ENCODE measurements at places on chromosomes 1 and 21. TPM values are rescaled to one million over a fixed set of nuclear protein-coding genes. Genes with fewer than 3 reads are reported as not detected.
A peak's percentile ranks its signal among the peaks of the same experiment; 100 is the strongest.

DNA sequence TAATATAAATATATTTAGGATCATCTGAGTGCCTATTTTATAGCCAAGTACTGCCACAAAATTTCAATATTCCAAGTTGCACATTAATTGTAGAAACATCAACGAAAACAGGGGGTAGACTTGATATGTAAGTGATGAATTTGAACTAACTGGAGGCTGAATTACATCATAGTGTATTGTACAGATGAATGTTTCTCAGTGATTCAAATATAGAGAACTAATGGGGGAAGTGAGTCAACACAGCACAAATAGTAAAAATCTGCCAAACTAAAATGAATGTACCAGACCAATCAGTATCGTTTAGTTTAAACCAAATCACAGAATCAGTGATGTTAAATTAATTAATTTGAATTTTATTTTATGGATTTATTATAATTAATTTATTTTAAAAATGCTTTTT is 42.8 kb downstream of the RTCA start:
- DNase-seq, result no peak

DNA sequence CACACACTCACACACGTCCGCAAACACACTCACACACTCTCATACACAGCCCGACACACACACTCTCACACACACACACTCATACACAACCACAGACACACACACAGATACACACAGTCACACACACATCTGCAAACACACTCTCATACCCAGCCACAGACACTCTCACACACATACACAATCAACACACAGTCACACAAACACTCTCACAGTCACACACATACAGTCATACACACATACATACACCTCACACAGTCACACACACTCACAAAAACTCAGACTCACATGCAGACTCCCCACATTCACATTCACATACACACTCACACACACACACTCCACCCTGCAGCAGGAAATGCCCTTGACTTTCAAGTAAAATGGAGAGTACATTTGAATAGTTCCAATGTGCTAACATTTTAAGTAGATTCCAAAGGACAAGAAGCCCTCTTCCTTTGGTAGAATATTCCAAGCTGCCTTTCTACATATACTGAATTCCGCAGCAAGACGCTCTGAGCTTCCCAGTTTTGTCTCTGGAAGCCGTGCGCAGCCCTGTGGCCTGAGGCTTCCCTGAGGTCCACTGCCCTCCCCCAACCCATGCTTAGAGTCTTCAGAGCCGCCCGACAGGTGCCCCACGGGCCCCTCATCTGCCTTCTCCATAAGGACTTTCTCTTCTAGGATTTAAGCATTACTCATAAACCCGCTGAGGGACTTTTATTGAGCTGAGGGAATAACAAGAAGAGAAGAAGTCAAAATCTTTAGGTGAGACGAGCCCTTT is 9.7 kb downstream of the BATF3 start:
- DNase-seq, result no peak

GRCh38 chr1:159505676-159506075 is 30.1 kb downstream of the OR10J5 start:
- no peak for DNase-seq

Gene TRIM17
- total RNA-seq, result not detected

Gene KRTAP13-2
- 1.9 TPM for total RNA-seq

- DNase-seq, result no peak
Observed at GRCh38 chr1:156465747-156466365, 34.7 kb downstream of the MEF2D start.

DNA sequence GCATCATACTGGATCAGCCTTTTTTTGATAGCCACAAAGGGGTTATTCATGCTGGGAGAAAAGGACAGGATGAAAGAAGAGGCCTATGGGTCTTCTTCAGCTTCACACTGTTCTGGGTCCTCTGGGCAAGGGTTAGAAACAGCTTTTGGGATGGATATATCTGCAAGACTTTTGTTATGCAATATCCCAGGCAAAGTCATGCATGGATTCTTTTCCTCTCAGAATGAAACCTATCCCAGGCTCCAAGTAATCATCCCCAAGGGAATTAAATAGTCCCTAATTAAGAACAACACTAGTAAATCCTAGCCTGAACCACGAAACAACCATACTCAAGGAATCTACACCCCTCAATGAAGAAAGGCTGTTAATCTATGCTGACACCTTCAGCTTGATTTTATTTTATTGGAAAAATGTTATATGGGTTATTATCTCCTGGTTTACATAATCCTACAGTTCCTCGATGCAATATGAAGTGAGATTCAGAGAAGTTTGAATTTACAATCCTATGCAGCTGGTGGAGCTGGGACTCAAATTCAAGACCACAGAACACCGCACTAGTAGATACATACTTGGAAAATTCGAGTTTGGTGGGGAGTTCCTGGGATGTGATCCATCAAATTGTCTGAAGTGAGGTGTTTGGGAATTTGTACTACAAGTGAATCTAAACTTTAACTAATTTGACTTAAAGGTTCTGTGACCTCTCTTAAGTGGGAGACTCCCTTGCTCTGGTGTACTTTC is 338.6 kb downstream of the TBX15 start:
- no peak for DNase-seq

DNA sequence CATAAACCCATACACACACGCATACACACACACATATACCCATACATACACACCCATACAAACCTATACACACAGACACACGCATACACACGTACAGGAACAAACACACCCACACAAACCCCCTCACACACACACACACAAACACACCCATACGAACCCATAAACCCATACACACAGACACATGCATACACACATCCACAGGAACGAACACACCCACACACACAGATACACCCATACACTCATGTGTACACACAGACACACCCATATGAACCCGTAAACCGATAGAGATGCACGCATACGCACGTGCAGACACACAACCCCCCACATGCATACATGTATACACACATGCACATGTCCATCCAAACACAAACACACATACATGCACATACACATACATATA is 9.5 kb downstream of the WNT9A start:
- no peak for DNase-seq

- DNase-seq, result peak; percentile 6
Observed at GRCh38 chr1:3891329-3891865, 8.7 kb downstream of the C1orf174 start.

GRCh38 chr1:112817555-112818373 is 102.6 kb upstream of the PPM1J start:
- no peak for DNase-seq

Gene RNASEL
- 13.2 TPM for total RNA-seq

- no peak for DNase-seq
Observed at GRCh38 chr1:209673631-209674417, 1.4 kb upstream of the G0S2 start.

DNA sequence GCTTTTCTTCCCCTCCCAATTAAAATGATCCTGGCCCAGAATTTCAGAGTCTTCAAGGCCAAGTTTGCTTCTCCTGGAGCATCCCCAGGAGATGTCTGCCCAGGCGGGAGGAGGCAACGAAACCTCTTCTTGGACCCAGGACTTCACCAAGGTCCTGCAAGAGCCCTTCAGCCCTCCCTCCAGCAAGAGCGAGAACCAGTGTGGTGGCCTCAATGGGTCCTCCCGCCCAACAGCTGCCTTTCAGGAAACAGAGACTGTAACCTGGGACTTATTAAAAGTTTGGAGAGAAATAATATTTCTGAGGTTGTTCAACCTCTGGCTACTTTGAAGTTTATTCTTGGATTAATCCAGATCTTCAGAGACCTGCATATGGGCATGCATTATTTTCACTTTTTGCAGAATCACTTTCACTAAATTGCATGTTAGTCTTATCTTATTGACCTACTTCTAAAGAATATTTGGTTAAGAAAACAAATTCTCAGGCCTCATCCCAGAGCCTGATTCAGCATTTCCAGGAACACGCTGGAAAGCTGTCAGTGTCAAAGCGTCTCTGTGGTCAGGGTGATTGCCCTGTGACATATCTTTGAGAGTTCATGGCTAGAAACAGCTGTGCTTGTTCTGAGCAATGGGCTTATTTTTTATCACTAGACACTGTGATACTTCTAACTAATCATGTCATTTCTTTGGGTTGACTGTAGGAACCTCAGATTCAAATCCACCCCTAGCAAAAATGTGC is 66.0 kb upstream of the CLDN14 start:
- DNase-seq, result no peak

All from left colon (tissue), 2 donors.